ENCODE measurements at places on chromosomes 16 and 17.

DNA sequence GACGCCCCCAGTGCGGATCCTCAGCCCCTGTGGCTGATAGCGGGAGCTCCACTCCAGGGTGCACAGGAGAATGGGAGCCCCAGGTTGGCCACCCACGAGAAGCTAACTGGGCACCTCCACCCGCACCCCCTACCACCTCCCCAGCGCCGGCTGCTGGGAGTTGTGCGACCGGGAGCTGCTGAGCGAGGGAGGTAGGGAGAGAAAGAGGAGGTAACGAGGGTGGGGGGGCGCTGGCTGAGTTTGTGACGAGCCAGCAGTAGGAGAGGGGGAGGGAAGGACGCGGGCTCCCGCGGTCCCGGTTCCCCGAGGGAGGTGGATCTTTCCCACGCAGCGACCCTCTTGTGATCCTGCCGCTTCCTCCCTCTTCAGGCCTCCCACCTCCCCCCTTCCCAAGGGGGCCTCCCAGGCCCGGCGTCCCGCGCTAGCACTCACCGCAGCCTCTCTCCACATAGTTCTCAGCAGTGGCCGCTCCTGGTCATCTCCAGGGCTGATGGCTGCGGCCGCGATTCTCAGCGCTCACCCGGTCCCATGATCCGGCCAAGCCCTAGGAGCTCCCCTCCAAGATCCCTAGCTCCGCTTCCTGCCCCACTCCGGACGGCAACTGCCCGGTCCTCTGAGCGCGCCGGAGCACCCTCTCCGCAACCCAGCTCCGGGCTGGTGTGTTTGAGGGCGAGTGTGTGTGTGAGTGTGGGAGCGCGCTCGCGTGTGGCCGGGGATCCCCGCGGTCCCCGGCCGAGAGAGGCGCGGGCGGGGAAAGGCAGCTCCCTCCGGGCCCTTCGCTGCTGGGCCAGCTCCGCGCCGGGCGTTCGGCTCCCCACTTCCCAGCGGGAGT, at the start of gene GRIN2A:
TSS of gene GRIN2A (minus strand) at position 207 of the 832 bp plus-strand sequence. CDS start 2,017 bp downstream, outside the sequence.
- DNase-seq: peak; percentile 9

DNA sequence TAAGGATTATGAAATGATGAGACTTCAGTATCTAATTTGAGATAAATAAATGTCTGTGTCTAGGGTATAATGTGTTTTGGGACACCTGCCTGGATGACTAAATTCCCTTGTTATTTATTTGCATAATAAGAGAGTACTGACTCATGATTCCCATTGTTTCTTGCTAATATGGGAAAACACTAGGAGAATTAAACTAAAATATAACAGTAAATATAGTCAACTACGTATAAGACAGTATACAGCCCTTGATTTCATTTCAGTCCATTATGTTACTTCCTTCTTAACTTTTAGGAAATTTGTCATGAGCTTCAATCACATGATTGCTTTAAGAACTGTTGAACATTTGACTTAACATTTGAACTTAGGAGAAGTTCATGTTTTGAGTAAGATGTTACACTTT, 62.4 kb downstream of the VMP1 start:
- DNase-seq: no peak

- DNase-seq: peak; percentile 24
Observed at GRCh38 chr16:15055141-15056053, 477 bp downstream of the NTAN1 start.

DNA sequence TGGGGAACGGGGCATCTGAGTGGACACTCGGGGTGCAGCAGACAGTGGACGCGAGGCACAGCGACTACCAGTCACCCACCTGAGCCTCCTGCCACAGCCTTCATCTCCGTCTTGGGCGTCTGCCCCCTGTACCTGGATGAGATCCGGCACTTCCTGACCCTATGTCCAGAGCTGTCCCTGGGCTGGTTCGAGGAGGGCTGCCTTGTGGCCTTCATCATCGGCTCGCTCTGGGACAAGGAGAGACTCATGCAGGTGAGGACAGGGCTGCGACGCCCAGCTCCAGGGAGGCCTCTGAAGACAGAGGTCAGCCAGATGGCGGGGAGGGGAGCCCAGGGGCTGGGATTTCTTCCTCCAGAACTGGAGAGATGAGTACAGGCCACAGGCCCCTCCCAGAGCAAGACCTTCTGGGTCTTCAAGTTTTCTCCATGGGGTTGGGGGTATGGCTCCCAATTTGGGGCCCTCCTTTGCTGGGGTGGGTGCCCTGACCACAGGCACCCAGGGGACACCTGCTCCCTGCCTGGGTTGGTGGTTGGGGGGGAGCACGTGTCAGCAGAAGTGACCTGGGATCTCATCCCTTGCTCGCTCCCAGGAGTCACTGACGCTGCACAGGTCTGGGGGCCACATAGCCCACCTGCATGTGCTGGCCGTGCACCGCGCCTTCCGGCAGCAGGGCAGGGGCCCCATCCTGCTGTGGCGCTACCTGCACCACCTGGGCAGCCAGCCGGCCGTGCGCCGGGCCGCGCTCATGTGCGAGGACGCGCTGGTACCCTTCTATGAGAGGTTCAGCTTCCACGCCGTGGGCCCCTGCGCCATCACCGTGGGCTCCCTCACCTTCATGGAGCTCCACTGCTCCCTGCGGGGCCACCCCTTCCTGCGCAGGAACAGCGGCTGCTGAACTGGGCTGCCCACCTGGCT, 1.9 kb downstream of the AANAT start:
- DNase-seq: no peak

DNA sequence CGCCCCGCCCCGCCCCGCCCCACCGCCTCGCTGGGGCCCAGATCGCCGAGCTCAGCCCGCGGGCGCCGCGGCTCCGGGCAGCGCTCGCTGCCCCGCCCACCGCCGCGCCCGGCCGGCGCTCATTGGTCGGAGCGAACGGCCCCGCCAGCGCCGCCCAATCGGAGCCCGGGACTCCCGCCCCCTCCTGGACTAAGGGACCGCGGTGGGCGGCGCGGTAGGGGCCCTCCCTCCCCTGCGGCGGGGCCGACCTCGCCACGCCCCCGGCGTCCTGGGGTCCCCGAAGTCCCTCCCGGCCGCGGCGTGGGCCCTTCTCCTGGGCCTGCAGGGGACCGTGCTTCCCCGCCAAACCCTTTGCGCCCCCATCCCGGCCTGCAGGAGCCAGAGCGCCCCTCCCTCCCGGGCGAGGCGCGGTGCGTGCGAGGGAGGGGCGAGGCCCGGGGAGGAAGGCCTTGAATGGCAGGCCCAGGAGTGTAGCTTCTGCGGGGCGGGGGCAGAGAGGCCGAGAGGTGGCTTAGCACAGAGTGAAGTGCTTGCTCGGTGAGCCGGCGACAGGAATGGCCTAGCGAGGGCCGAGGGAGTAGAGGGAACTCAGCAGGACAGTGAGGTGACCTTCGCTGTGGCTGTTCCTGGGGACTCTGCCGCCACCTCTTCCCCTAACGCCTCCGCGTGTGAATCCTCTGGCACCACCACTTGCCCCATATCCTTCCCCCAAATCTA, at the start of gene CAMKK1:
TSS of gene CAMKK1 (minus strand) at position 51 of the 717 bp plus-strand sequence. CDS start 7,366 bp downstream, outside the sequence.
- peak; percentile 92 for DNase-seq

DNA sequence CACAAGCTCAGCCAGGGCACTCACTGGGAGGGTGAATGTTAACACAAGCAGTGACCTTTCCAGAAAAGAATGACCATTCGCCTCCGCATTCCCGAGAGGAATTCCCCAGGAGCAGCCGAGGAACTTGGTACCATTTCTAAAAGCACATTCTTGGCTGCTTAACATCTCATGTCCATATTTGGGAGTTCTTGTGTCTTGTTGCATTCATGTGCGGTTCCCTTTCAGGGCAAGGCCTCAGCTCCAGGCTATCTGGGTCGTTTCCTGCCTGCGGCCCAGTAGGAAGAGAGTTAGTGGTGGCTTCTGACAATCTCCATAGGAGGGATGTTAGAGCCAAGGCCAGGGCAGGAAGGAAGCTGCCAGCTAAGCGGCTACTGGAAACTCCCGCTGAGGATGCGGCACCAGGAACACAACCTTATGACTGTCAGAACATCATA, 27.8 kb upstream of the MEAK7 start:
- DNase-seq: peak; percentile 77

GRCh38 chr16:76931186-76931585, 259.8 kb upstream of the MON1B start:
- DNase-seq: no peak

GRCh38 chr16:81817789-81818567, 38.9 kb downstream of the PLCG2 start:
- DNase-seq: no peak

GRCh38 chr16:73304008-73304774, 256.3 kb upstream of the ZFHX3 start:
- DNase-seq: no peak

GRCh38 chr17:21297597-21297996, 13.1 kb downstream of the MAP2K3 start:
- no peak for DNase-seq

GRCh38 chr16:69382421-69382820, 3.4 kb downstream of the TERF2 start:
- no peak for DNase-seq

GRCh38 chr16:18936727-18937340, 10.6 kb upstream of the SMG1 start:
- DNase-seq: no peak

DNA sequence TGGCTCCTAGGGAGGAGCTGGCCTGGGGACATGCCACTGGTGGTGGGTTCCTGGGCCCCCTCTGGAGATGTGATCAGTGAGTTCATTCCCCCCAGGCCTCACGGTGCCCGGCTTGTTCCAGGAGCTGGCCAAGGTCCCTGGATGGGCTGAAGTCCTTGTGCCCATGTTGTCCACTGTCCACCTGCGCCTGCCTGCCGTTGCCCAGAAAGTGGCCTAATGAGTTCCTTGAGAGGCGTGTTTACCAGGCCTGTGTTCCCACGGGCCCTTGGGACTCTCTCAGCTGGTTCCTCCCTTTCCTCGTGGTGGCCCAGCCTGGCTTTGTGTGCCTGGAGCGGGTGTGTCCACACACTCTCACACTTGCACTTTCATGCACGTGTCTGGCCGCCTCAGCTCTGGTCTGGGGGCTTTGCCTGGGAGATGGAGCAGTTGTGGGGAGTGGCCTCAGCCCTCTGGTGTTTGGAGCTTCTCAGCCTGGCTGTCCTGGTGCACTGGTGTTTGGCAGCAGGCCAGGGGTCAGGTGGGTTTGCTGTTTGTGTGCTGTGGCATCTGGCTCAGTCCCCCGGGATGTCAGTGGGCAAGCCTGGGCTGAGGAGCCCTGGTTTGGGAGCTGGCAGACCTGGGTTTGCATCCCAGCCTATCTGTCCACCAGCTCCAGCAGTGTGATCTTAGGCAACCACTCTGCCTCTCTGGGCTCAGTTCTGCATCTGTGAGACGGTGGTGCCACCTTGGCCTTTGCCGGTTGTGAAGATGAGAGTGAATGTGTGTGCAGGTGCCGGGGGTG, 18.0 kb downstream of the ADCY7 start:
- no peak for DNase-seq

Data from muscle of back (tissue), 13 donors.